ENCODE measurements at places on chromosomes 4 and X. TPM values are rescaled to one million over a fixed set of nuclear protein-coding genes. Genes with fewer than 3 reads are reported as not detected.

The TSPAN7 gene
- total RNA-seq: 100 TPM

The ENPEP gene
- total RNA-seq: 3.3 TPM

The EGFL6 gene
- not detected for total RNA-seq

The SPIN2B gene
- total RNA-seq: 5.7 TPM

The DCLK2 gene
- 10.1 TPM for total RNA-seq

The CXCL6 gene
- 2.4 TPM for total RNA-seq

The GPRASP2 gene
- total RNA-seq: 14.8 TPM

The IGSF1 gene
- 9.5 TPM for total RNA-seq

The TEC gene
- 1.3 TPM for total RNA-seq

The AGTR2 gene
- not detected for total RNA-seq

DNA sequence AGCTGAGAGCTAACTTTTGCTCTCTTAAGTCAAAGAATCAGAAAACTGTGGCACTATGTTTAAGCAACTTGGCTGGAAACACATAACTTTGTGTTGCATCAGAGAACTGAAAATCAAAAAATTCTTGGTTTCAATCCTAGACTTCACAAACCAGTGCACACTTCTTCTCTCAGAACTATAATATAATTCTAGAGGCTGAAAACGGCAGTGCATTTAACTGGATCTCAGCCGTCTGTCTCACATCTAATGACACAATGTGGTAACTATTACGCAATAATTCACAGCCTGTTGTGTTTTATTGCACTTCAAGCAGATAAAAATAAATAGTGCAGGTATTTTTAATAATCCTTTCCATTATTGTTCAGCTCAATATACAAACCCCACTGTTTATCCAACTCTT, 260.6 kb upstream of the DIAPH2 start:
- H3K27ac ChIP-seq: no peak overlapping the region
- no peaks in the 10 kb centered on the region for H3K4me1 ChIP-seq
- H3K4me3 ChIP-seq: no peak overlapping the region
- H3K27me3 ChIP-seq: no peaks in the 10 kb centered on the region
- no peaks in the 10 kb centered on the region for H3K36me3 ChIP-seq

DNA sequence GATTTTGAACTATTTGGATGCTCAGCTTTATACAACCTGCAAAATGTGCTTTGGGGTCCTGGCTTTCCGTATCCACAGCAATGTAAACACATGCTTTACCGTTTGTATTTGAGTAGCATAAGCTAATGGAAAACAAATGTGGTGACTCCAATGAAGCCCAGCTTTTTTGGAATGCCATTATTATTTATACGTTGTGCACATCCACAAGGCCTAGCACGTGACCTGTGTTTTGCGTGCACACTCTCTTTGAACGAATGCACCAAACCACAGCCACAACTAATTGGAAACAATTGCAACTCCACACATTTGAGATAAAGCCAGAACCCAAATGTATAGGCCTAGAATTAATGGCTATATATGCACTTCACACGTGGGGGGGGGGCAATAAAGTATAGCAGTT, 189.5 kb upstream of the GPC4 start:
- no peaks in the 10 kb centered on the region for H3K36me3 ChIP-seq
- H3K27ac ChIP-seq: no peak overlapping the region
- DNase-seq: no peak
- no peaks in the 10 kb centered on the region for H3K27me3 ChIP-seq
- no peaks in the 10 kb centered on the region for H3K4me1 ChIP-seq
- no peak overlapping the region for H3K4me3 ChIP-seq

- no peak overlapping the region for H3K27ac ChIP-seq
- DNase-seq: no peak
- no peaks in the 10 kb centered on the region for H3K36me3 ChIP-seq
Measured at GRCh38 chr4:16952896-16953630, 54.6 kb upstream of the LDB2 start.

DNA sequence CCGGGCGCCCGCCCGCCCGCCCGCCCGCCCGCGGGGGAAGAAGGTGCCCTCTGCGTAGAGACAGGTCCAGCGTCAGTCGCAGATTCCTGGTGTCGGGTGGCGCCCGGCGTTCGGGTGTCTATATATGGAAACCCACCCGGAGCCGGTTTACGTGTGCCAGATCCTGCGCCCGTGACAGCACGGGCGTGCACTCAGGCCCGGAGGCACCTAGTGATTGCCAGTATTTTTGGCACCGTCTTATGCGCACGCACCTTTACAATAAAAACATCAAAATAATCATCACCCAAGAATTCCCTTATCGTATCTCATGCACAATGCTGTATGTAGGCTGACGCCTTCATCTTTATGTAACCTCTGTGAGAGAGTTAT, 519 bp downstream of the SLC25A4 start:
- no peaks in the 10 kb centered on the region for H3K4me1 ChIP-seq
- no peak for DNase-seq
- H3K27me3 ChIP-seq: no peaks in the 10 kb centered on the region
- H3K4me3 ChIP-seq: peak overlapping the region; percentile 66

DNA sequence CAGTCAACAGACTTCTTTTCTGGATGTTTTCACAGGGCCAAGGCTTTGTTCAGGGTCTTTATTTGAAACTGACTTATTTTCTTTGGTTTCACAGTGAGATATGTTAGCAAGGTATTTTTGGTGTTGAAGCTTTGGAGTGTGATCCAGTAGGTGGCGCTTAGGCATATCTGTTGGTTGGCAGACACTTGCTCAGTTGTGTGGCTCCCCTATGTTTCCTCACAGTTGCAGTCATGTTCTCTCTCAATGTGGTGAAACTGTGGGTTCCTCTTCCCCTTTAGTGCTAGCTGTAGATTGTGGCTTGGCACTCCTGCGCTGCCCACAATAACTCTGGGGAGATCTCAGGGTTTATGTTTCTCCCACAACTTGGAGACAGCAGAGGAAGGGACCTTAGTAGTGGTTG, 460.8 kb downstream of the SLITRK2 start:
- H3K27me3 ChIP-seq: no peaks in the 10 kb centered on the region
- H3K36me3 ChIP-seq: no peaks in the 10 kb centered on the region

- no peaks in the 10 kb centered on the region for H3K27me3 ChIP-seq
- H3K4me3 ChIP-seq: no peak overlapping the region
- H3K4me1 ChIP-seq: peaks cover 4% of the 10 kb centered on the region
- no peaks in the 10 kb centered on the region for H3K36me3 ChIP-seq
Measured at GRCh38 chr4:184370711-184371389, 103.5 kb downstream of the IRF2 start.

DNA sequence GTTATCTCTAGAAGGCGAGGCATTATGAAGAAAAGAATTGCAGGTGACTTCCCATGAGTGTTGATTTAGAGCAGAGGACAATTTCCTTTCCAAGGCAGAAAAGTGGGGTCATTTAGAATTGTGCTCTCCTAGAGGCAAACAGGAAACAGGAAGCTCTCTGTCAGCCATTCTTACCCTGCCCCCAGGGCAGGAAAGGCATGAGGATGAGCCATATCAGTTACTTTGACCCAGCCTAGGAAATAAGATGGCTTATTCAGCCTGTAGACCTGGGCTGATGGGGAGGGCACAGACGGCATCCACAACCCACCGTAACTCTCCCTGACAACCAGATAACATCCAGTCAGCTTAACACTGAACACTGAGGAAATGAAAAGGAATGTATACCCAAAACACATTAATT, 88.8 kb upstream of the KDR start:
- H3K36me3 ChIP-seq: no peaks in the 10 kb centered on the region
- H3K27me3 ChIP-seq: no peaks in the 10 kb centered on the region
- no peak overlapping the region for H3K4me3 ChIP-seq
- no peak for DNase-seq

DNA sequence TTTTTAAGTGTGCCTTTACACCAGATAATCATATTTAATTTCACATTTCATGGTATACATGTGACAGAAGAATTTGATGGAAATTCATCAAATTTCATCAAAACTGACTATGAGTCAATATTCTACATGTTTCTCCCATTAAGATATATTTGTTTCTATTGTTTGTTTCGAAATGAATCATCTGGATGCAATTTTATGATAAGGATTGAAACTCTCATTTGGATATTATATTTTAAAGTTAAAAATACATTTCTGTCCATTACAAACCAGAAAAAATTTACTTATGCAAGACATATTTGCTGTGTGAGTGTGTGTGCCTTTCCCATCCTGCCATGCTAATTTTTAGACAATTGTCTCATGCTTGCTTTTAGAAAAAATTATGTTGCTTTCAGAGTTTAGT, 52.2 kb downstream of the SULT1B1 start:
- H3K36me3 ChIP-seq: no peaks in the 10 kb centered on the region
- H3K4me3 ChIP-seq: no peak overlapping the region
- DNase-seq: no peak
- no peaks in the 10 kb centered on the region for H3K4me1 ChIP-seq
- no peak overlapping the region for H3K27ac ChIP-seq

DNA sequence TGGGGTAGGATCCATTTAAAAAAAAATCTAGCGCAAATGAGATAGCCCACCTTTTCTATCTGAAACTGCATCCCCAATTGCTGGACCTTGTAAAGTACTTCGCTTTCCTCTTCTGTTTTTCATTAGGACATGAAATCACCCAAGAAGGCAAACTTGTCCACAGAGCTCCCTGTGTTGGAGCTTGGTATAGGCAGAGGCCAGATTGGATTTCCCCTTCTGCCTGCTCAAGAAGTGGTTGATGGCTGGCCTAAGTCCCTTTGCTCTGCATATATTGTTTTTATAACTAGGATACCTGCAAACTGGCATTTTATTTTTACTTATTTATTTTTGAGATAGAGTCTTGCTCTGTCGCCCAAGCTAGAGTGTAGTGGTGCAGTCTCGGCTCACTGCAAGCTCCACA, 28.4 kb downstream of the RNF4 start:
- peaks cover 63% of the 10 kb centered on the region for H3K36me3 ChIP-seq
- no peaks in the 10 kb centered on the region for H3K27me3 ChIP-seq
- H3K27ac ChIP-seq: no peak overlapping the region
- no peaks in the 10 kb centered on the region for H3K4me1 ChIP-seq

DNA sequence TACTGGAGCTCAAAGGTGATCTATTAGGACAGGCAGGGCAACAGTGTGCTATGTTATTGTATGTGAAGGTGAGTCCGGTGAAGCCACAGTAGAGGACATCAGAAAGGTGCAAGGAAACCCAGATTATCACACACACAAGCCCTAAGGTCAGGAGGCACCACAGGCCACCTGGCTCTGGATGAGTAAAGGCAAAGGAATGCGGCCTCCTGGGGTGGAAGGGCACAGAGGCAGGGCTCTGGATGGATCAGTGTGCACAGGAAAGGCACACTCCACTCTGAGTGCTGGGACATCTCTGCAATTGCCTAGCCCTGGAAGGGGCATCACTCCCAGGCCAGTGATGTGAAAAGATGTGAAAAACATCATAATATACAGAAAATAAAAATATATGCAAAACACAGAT, 683.5 kb downstream of the TRIML1 start:
- no peak overlapping the region for H3K4me3 ChIP-seq
- DNase-seq: no peak
- H3K27me3 ChIP-seq: no peaks in the 10 kb centered on the region
- no peaks in the 10 kb centered on the region for H3K4me1 ChIP-seq

GRCh38 chr4:143294310-143294709, 42.4 kb upstream of the GAB1 start:
- H3K4me3 ChIP-seq: no peak overlapping the region
- DNase-seq: peak; percentile 83
- no peaks in the 10 kb centered on the region for H3K27me3 ChIP-seq
- no peaks in the 10 kb centered on the region for H3K36me3 ChIP-seq
- H3K4me1 ChIP-seq: peaks cover 19% of the 10 kb centered on the region

GRCh38 chr4:175087145-175087544, 169.0 kb downstream of the ADAM29 start:
- H3K4me1 ChIP-seq: no peaks in the 10 kb centered on the region
- no peaks in the 10 kb centered on the region for H3K27me3 ChIP-seq
- H3K4me3 ChIP-seq: no peak overlapping the region

DNA sequence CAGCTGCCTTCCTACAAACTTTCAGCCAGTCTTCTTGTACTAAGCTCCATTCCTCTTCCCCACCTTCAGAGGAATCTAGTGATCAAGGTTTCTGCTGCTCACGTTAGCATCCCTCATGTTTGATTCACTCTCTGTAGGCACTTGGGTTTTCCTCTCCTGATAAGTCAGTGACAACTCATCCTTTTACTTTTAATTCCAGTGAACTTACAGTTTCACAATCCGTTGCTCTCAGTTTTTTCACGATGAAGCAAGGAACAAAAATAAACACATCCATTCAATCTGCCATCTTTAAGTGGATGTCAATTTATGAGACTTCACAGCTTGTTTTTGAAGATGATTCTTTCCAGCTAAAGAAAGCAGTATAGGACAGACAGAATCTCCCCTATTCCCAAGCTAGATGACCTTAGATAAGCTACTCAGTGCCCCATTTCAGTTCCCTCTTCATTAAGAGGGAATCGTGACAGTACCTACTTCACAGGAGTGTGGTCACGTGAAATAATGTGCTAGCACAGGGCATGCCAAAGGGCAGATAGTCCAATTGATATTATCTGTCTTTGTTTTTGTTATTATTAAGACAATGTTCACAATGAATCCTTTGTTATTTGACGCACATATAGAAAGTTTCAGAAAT, 234.3 kb downstream of the PALLD start:
- DNase-seq: no peak
- H3K27ac ChIP-seq: no peak overlapping the region
- H3K4me3 ChIP-seq: no peak overlapping the region
- peaks cover 27% of the 10 kb centered on the region for H3K4me1 ChIP-seq
- H3K27me3 ChIP-seq: no peaks in the 10 kb centered on the region

DNA sequence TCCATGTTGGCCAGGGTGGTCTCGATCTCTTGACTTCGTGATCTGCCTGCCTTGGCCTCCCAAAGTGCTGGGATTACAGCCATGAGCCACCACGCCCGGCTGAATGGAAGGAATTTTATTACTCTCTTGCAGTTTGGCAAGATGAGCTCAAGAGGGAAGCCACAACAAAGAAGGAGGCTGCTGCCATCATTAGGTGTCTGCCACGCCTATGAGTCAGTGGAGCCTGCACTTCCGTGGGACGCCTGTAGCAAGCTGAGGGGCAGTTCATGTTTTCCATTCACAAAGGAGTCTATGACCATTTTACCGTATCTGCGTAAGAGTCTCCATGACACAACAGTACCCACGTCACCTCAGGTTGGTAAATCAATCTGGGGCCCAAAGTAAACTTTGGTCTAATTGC, 51.2 kb upstream of the CHRNA9 start:
- H3K4me3 ChIP-seq: no peak overlapping the region
- H3K36me3 ChIP-seq: no peaks in the 10 kb centered on the region
- H3K4me1 ChIP-seq: no peaks in the 10 kb centered on the region
- no peak for DNase-seq
- H3K27ac ChIP-seq: no peak overlapping the region
- no peaks in the 10 kb centered on the region for H3K27me3 ChIP-seq

DNA sequence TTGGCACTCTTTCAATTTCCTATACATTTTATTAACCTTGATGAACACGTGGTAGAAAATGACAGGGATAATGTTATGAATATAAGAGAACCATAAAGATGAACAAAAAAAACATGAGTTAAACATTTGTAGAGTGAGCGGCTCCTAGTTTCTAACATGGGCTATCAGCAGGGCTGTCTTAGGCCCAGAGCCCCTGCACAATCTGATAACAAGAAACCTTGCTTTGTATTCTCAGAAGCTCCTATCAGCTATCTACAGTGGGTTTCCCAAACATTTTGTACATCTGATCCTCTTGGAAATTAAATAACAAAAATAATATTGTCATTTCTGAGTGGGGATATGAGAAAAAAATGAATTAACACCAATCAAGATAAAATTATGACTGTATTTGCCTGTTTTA, 10.6 kb upstream of the RBPJ start:
- H3K27ac ChIP-seq: no peak overlapping the region
- H3K4me1 ChIP-seq: no peaks in the 10 kb centered on the region
- H3K4me3 ChIP-seq: no peak overlapping the region
- no peak for DNase-seq
- no peaks in the 10 kb centered on the region for H3K27me3 ChIP-seq
